Activated CD8-positive, alpha-beta memory T cell treated with anti-CD3 and anti-CD28 coated beads, Interleukin-2, amount 50 U/mL, for 48 hours (primary cell): ENCODE measurements at places on chromosomes 13 and 19.

GRCh38 chr13:31952641-31953380, 78.8 kb upstream of the FRY start:
- DNase-seq = no peak

DNA sequence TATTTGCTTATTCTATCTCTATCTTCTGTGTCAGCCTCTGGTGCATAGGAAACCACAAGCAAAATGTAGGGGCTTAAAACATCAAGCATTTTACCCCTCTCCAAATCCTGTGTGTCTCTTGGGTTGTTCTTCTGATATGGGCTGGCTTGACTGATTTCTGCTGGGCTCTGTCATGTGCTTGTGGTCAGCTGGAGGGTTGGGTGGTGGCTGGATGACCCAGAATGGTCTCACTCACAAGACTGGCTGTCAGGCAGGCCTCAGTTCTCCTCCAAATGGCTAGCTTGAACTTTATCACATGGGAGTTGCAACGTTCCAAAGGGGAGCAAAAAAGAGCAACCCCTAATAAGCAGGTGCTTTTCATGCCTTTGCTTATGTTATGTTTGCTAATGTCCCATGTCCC, 9.6 kb upstream of the LYPD5 start:
- DNase-seq = no peak

- no peak for DNase-seq
Measured at GRCh38 chr13:28671126-28671792, 12.3 kb downstream of the POMP start.

- no peak for DNase-seq
Measured at GRCh38 chr13:57824121-57824520, 192.6 kb downstream of the PCDH17 start.

DNA sequence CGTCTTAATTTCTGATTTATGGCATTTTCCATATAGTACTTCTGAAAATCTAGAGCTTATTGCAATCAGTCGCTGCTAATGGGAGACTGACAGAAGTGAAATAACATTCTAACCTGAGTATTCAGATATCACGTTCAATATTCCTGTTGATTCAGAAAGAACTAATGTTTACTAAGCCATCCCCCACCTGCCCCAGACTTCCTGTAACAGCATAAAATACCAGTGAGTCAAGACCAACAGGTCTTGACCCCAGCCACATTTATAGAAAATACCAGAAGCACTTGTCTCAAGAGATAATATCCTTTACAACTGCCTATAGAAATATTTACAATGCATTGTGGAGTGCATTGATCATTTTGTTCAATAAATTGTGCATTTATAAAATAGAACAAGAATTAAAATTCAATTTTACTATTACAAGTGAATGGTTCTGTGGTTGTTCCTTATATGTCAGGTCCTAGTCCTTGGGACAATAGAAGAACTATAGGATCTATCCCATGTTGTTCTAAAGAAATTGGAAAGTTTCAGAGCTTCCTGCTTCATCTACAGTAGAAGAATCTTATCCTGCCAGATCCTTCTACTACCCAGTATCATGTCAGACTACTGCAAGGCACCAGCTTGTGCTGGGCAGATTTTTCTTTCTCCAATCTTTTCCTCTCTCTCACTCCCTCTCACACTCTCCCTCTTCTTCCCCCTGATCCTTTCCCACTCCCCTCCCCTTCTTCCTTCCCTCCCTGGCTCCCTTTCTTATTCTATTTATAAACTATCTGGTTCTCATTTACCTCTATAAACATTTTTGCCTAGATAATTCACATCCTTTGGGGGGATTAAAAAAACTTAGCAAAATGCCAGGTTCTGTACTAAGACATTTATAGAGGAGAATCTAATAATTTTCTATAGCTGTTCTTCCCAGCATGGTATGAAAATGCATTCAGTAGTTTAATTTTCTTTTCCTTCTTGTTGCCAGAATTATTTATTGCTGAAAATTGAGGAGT, 629.9 kb downstream of the DIAPH3 start:
- no peak for DNase-seq
